CD4-positive, alpha-beta T cell treated with Interleukin-21 for 1 hour (primary cell): ENCODE measurements at places on chromosomes 3 and 15.

DNA sequence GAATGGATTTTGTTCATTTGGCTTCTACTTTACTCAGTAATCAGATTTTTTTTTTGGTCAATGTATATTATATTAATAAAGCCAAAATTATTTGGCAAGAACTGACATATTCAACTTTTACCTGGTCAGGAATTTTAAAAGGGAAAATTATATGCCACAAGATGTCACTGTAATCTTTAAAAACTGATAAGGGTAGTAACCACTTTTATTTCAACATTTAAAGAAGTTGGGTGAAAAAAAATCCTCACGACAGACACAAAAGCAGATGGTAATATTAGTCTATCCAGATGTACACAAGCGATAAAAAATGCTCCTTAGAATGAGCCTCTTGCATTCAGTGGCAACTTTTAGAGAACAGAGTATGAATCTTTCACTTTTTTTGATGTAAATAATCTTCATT, 101.9 kb downstream of the SERPINI1 start:
- DNase-seq: no peak

- DNase-seq: no peak
Observed at GRCh38 chr15:74136814-74137536, 6.6 kb downstream of the ISLR2 start.

DNA sequence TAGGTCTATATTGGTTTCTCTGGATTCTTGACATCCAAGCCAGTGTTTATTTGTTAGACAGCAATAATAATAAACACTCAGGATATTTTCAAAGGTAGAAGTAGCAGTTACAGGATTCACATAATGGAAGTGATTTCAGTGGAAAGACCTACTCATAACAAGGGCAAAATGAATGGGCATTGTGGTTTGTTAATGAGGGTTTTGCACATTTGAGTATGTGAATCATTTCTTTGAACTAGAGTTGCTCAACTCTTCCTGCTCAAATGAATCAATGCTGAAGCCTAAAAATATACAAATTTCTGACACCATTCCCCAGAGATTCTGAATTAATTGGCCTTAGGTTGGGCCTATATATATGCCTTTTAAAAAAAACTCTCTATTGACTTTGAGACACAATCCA, 4.1 kb upstream of the COL6A5 start:
- no peak for DNase-seq

- DNase-seq: no peak
Observed at GRCh38 chr15:98844261-98844660, 163.3 kb downstream of the PGPEP1L start.

DNA sequence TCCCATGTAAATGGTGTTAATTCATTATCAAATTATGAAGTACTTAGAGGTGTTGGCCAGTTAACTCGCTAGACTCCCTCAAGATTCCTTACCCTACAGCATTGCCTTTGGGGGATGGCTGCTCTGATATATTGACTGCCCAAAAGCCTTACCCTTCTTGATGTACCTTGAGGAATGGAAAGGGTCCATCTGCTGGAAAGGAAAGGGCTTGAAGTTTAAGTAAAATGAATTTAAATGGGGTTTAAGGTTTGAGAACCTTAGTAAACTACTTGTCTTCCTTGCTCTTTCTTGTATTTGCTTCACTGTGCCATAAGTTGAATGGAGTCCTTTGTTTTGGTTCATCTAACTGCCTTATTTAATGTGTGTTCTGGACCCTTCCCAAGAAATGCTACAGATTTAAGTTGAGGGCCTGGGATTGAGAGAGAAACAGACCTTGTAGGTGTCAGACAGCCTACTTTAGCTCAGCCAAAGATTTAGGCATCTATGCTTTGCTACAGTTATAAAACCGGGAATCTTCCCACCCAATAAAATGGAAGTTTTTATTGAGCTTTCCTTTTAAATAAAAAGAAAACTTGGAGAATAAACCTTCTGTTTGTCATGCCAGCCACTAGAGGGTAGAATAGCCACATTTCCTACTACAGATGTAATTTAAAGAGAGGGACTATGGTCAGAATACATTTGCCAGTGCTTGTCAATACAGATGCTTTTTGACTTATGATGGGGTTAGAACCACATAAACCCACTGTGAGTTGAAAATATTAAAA, 25.3 kb downstream of the CMSS1 start:
- DNase-seq: no peak

GRCh38 chr3:101077361-101078011, 84.3 kb upstream of the ABI3BP start:
- DNase-seq: no peak

- DNase-seq: no peak
Observed at GRCh38 chr3:2511356-2511755, 412.7 kb downstream of the CNTN4 start.

- DNase-seq: no peak
Observed at GRCh38 chr3:64291345-64291744, 66.1 kb upstream of the PRICKLE2 start.
